ENCODE measurements at places on chromosomes 5 and 9.

GRCh38 chr9:128568470-128569078 lies 16.2 kb downstream of the SPTAN1 start:
- no peak for DNase-seq

DNA sequence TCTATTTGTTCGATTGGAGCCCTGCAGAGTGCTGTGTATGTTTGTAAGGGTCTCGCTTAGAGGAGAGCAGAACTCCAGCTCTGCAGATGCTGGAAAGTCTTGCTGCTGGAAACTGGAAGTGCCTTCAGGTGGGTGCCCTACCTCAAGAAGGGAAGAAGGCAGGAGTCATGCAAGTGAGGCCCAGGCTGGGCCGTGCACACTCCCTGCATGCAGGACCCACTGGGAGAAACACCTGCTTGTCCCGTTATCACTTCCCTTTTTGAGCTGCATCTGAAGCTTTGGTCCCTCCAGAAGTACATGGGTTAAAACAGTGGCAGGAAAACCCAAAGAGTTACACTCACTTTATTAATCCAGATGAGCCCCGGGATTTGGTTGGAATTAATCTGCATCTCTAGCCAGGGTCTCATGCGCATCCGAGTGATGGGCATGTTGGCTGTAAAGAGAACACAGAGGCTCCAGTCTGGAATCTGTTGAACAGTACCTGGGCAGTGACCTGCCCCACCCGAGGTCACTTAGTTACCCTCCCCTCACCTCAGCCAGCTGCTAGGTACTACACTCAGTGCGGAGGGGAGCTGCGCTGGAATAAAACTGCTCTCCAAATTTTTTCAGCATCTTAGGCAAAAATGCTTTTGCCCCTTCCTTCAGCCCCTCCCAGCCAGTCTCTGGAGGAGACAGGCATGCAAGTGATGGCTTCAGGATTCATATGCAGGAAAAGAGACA lies 1.4 kb downstream of the IRF1 start:
- DNase-seq = no peak

DNA sequence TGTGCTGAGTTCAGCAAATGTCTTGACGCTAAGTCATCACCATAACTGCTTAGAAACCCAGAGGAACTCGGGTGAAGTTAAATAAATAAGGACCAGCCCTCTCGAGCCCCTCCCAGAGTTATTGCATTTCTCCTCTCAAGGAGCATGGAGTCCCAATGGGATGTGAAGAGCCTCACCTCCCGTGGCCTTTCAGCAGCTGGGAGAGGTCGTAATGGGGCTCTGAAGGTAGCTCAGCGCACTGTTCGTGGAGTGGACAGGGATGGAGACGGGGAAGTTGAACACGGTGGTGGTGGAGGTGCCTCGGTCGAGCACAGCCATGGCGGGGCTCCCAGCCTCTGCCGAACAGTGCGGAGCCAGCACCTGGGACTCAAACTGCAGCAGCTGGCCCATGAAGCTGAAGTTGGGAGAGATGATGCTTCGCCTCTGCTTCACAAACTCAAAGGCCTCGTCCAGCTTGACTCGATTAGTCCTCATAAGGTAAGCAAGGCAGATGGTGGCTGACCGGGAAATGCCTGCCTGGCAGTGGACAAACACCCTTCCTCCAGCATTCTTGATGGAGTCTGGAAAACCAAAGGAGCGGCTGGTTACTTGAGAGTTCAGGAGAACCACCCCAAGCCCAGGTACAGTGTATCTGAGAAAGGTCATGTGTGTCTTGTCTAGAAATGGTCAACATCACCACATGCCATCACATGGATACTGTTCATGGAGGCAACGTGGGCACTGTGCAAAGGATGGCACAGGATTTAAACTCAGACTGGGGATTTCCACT lies 2.2 kb downstream of the DUSP1 start:
- peak; percentile 48 for DNase-seq

DNA sequence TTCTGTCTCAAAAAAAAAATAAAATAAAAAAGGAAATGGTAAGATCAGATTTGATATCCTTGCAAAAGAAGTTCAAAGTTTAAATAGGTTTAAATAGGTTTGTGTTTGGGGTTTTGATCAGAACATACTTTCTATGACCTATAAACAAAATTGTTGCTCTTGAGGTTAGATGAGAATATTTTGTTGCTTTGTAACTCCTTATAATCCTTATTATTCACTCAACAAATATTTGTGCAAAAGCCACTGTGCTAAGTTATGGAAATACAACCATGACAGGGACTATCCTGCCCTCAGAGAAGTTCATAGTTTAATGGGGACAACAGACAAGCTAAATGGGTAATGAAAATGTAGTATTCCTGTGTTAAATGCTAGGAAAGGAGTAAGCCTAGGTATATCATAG lies 71.5 kb downstream of the INVS start:
- DNase-seq = no peak

DNA sequence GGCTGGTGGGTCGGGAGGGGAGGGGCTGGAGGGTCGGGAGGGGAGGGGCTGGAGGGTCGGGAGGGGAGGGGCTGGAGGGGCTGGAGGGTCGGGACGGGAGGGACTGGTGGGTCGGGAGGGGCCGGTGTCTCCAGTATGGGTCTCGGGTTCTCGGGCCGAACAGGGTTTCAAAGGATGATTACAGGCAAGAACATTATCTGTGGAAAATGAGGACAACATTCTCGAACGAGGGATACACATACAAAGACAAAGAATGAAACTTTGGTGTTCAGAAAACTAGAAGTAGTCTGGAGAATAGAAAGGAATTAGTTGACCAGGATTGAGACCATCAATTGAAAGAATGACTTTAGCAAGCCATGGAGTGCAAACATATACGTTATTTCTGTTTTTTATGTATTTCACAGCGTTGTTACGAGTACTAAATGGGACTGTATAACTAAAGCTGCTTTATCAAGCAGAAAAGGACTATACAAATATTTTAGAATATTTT lies 360 bp upstream of the ZCCHC10 start:
- DNase-seq = no peak

DNA sequence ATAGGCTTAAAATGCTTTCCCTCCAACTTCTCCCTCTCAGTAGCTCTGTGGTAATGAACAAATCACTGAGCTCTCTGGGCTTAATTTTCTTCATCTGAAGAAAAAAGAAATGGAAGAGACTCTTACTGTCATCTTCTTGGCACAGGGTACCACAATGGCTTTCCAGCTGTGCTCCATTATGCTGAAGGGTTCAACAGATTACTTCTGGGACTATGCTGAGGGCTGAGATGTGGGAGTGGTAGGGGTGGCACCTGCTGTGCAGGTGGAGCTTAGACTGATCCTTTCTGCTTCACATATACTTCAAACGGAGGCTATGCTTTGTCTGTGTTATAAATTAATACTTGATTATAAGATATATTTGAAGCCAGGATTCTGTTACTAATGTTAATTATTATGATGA lies 840.2 kb upstream of the C9orf72 start:
- DNase-seq = no peak

DNA sequence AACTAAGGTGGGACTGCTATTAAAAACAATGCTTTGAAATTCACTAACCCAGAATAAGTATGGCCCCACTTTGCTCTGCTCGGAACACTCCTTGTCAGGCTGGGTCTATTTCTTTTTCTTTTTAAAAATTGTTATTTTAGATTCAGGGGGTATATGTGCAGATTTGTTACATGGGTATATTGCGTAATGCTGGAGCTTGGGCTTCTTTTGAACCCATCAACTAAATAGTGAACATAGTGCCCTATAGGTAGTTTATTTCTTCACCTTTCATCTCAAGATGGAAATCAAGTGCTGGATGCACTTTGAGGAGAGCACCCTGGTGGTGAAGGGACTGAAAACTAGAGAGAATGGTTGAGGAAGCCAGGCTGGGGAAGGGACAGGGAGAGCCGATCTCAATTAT lies 51.0 kb downstream of the GLRA1 start:
- no peak for DNase-seq

DNA sequence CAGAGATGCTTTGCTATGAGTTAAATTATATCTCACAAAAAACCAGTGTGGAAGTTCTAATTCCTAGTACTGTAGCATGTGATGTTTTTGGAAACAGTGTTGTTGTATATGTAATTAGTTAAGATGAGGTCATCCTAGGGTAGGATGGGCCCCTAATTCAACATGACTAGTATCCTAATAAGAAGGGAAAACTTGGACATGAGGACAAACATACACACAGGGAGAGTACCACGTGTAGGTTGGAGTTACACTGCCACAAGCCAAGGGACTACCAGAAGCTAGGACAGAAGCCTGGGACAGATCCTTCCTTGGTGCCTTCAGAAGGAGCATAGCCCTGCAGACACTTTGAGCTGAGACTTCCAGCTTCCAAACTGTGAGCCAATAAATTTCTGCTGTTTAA lies 234.2 kb downstream of the MCTP1 start:
- DNase-seq = no peak

GRCh38 chr5:158869854-158870253 lies 229.9 kb downstream of the EBF1 start:
- DNase-seq = no peak

DNA sequence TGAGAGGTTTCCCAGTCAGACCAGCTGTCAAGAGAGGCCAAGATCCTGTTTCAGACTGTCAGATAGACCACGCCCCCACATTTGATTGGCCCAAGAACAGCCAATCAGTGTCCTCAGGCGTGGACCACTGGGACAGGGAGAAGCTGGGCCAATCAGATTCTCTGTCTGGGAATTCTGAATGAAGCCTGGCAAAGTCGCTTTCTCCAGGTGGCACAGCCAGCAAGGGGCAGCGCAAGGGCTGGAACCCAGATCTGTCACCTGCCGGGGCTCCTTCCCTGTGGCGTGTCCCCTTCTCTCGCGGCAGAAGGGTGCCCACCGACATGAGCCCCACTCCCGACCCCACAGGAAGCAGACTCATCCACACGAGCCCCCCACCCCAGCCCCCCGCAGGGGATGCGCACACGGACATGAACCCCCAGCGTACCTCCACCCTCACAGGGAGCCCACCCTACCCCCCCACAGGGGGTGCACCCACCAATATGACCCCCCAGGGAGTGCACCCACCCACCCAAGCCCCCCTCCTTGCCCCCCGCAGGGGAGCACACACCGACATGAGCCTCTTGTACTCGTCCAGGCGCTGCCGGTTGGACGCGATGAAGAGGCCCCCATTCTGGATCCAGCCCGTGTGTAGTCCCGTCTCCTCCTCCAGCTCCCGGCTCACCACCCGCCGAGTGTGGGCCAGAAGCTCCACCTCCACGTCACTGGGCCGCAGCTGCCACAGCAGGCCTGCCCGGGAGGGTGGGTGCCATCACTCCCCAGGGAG lies 6.1 kb downstream of the SARDH start:
- no peak for DNase-seq

DNA sequence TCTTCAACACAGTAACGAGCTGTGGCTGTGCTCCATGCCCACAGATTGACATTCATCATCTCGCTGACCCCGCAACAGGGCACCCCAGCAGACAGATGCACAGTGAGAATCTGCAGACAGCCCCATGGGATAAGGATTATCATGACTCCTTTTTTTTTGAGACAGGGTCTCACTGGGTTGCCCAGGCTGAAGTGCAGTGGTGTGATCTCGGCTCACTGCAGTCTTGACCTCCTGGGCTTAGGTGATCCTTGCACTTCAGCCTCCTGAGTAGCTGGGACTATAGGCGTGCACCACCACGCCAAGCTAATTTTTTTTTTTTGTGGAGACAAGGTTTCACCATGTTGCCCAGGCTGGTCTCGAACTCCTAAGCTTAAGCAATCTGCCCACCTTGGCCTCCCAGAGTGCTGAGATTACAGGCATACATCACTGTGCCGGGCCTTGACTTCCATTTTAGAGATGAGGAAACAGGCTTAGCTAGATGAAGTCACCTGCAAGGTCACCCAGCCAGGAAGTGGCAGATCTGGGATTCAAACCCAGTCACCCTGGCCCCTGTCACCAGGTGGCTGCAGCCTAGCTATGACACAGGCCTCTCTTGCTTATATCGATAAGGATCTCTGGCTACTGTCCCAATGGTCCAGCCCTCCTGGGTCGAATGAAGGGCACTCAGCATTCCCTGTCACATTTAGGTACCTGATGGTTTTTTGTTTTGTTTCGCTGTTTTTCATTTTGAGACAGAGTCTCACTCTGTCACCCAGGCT lies 5.1 kb downstream of the AIF1L start:
- DNase-seq = no peak

DNA sequence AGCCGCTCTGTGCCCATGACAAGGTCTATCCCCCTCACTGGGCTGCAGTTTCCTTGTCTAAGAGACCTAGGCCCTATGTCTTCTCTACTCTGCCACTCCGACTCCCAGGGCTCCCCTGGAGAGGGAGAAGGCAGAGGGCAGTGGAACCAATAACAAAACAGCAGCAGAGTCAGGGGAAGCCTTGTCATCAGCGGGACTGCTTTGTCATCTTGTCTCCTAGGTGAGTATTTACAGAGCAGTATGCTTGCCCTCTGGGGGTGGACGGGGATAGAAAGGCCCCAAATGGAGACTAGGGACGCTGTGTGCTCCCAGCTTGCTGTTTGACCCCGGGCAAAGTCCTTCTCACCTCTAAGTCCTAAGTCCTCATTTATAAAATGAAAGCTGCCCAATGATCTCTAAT lies 318.5 kb downstream of the CDK5RAP2 start:
- no peak for DNase-seq

DNA sequence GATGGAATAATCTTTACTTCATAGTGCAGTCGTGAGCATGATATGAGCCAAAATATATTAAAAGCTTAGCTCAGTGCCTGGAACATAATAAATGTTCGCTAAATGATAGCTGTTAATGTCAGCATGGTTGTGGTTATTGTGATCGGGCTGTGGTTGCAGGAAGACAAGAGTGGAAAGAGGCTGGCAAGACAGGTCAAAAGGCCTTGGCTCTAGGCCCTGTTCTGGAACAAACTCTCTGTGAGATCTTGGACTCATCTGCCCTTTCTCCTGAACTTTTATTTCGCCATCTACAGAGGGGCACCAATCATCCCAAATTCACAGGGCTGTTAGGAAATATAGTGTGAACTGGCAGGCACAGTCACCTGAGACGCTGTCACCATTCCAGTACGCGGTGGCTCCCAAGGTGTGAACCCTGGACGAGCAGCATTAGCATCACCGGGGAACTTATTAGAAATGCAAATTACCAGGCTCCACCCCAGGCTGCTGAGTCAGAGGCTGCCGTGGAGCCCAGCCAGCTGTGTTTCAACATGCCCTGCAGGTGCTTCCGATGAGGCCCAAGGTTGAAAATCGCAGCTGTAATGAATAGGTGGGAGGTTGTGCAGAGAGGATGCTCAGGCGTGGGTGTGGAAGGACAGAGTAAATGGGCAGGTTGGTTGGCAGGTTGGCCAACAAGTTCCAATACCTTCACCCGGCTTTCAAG lies 50.2 kb upstream of the SAP30L start:
- DNase-seq = no peak
